ENCODE measurements at places on chromosomes 1 and 21.

GRCh38 chr1:235650341-235651169, 971 bp upstream of the GNG4 start:
- DNase-seq, result no peak

- no peak for DNase-seq
Observed at GRCh38 chr21:28308516-28308915, 684.2 kb downstream of the LTN1 start.

- DNase-seq, result no peak
Observed at GRCh38 chr1:108858230-108858950, 1.5 kb upstream of the AKNAD1 start.

DNA sequence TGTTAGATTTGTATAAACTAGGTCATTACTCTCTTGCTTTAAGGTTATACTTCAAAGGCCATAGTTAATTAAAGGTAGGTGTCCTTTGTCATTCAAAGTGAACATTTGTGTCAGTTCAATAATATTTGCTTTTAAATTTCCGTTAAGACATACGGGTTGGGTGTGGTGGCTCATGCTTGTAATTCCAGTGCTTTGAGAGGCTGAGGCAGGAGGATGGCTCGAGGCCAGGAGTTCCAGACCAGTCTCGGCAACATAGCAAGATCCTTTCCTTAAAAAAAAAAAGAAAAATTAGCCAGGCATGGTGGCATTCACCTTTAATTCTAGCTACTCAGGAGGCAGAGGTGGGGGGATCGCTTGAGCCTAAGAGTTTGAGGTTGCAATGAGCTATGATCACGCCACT, 80.4 kb downstream of the KIF26B start:
- no peak for DNase-seq

DNA sequence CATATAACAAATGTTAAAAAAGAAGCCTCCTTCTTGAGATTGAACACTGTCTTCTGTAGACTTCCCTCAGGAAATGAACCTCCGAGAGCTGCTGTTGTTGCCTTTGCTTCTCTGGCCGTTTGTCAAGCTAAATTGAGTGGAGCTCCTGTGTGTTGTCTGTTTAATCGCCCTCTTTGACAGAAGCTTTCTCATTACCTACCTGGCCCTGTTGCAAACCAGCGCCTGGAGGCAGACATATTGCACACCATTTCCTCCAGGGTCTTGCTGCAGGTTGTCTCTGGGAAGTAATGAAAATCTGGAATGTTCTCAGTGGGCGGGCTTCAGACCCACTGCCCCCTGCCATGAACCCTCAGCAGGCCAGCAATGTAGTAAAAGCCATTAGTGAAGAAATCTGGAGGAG, 83.3 kb downstream of the GABPA start:
- no peak for DNase-seq

GRCh38 chr1:19800076-19800804, 524 bp upstream of the TMCO4 start:
- DNase-seq, result peak; percentile 55

GRCh38 chr1:216456682-216457081, 33.4 kb upstream of the USH2A start:
- DNase-seq, result no peak

Data from Kasumi-1 (cell line).